Activated T-helper 2 cell treated with anti-CD3 and anti-CD28 coated beads, Interferon-gamma antibody, Interleukin-2, Interleukin-4, amounts not matched to agents 10 μg/mL and 5 μg/mL and 100 μg/mL, durations not matched to agents 14 hours and 24 hours and 36 hours (primary cell): ENCODE measurements at places on chromosomes 3 and 15. TPM values are rescaled to one million over a fixed set of nuclear protein-coding genes. Genes with fewer than 3 reads are reported as not detected.

PRICKLE2 gene
- total RNA-seq: not detected in 2 replicates

EFHB gene
- total RNA-seq: 0.94 TPM in 1 of 2 replicates, not detected in the other

CHRNB4 gene
- total RNA-seq: not detected in 2 replicates

GASK1A gene
- not detected in 2 replicates for total RNA-seq

LIPC gene
- total RNA-seq: 1.1 and 1.7 TPM in 2 replicates

C3orf62 gene
- total RNA-seq: 7.7 and 7.8 TPM in 2 replicates

DPPA2 gene
- not detected in 2 replicates for total RNA-seq

RPL29 gene
- total RNA-seq: 1,666 and 1,693 TPM in 2 replicates

TM4SF18 gene
- total RNA-seq: not detected in 2 replicates

DNA sequence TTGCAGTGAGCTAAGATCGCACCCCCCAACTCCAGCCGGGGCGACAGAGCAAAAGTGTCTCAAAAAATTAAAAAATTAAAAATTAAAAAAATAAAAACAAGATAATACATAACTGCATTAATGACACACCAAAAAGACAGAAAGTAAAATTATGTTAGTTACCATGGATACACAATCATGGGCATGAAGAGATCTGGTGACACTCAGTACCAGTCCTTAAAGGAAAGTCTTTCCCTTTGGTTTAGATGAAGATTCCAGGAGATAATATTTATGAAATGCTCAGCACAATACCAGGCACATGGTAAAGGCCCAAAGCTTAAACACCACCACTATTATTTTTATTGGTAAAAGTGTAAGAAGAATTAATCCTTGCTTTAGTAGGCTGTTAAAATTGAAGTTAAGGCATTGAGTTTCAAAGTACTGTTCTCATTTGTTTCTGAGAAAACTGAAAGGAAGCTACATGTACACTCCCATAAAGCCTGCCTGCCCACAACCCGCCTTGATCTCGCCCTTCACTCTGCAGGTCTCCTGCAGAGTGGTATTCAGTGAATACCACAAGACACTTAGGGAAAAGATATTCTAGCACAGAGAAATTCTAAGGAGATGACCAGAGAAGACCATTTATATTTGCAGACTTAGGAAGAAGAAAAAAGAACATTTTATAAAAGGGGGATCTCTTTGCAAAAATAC, 52.3 kb downstream of the SUCLG2 start:
- peaks cover 63% of the 10 kb centered on the region for H3K36me3 ChIP-seq
- H3K4me1 ChIP-seq: peaks cover 48% of the 10 kb centered on the region
- peak overlapping the region; percentile 51 for H3K4me3 ChIP-seq
- DNase-seq: no peak

- H3K36me3 ChIP-seq: no peaks in the 10 kb centered on the region
- no peak overlapping the region for H3K4me3 ChIP-seq
- no peak overlapping the region for H3K27ac ChIP-seq
- H3K27me3 ChIP-seq: peaks cover 46% of the 10 kb centered on the region
Measured at GRCh38 chr15:70152070-70152480, 54.4 kb upstream of the TLE3 start.

DNA sequence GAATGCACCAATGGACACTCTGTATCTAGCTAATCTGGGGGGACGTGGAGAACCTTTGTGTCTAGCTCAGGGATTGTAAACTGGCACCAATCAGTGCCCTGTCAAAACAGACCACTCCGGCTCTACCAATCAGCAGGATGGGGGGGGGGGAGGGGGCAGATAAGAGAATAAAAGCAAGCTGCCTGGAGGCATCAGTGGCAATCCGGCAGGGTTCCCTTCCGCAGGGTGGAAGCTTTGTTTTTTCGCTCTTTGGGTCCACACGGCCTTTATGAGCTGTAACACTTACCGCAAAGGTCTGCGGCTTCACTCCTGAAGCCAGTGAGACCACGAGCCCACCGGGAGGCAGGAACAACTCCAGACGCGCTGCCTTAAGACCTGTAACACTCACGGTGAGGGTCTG, 827.1 kb downstream of the PLOD2 start:
- H3K4me3 ChIP-seq: no peak overlapping the region
- no peak overlapping the region for H3K27ac ChIP-seq

DNA sequence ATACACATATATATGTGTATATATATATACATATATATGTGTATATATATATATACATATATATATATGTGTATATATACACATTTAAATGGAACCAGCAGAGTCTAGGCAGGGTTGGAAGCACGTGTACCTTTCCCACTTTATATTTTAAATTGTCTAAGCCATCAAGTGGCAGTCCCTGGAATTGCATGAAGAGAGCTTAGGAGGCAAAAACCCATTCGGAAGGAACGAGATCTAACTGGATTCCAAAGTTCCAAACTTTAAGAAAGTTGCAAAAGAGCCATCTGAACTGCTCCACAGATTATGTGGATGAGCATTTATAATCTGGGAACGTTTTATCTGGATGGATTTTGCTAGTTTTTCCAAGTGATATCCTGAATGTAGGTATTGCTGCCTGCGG, 186.5 kb downstream of the FOXP1 start:
- H3K4me1 ChIP-seq: peaks cover 47% of the 10 kb centered on the region
- H3K27me3 ChIP-seq: peaks cover 10% of the 10 kb centered on the region
- H3K36me3 ChIP-seq: peaks cover 3% of the 10 kb centered on the region
- no peak overlapping the region for H3K4me3 ChIP-seq
- no peak for DNase-seq

- H3K4me1 ChIP-seq: peaks cover 51% of the 10 kb centered on the region
- H3K4me3 ChIP-seq: peak overlapping the region; percentile 34
- DNase-seq: no peak
- no peaks in the 10 kb centered on the region for H3K27me3 ChIP-seq
Measured at GRCh38 chr15:92821491-92822116, 78.5 kb upstream of the CHD2 start.

DNA sequence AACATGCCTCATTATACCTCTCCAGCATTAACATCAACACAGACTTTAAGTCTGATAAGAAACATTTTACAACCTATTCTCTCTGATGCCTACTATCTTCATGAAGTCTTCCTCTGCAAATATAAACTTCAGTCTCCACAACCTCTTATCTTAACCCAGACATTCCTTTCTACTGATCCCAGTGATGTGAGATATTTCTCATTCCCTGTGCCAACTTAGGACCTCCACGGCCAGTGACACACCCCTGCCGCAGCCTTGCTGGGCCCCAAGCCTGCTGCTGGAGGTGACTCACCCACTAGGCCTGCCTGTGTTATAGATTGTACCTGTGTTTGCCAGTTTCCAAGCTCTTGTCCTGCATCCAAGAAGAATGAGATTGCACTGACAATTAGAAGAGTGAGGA, 734.5 kb upstream of the CADM2 start:
- no peaks in the 10 kb centered on the region for H3K36me3 ChIP-seq
- H3K4me3 ChIP-seq: no peak overlapping the region
- no peaks in the 10 kb centered on the region for H3K27me3 ChIP-seq
- H3K27ac ChIP-seq: no peak overlapping the region
- no peaks in the 10 kb centered on the region for H3K4me1 ChIP-seq

DNA sequence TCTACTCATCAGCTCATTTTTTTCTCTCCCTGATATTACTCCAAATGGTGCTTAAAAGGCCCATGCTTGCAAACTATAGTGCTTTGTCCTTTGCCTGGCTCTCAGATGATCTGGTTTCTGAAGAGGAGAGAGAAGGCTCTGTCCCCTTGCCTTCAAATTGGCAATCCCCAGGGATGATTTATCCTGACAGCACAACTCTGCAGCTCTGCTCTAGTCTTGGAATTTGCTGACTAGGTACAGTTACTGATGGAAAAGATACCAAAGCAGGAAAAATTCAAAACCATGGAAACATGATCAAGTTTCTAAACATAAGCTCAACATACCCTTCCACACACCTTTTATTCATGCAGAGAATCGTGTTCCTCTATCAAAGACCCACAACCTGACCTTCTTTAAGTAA, 106.7 kb upstream of the CADPS start:
- no peaks in the 10 kb centered on the region for H3K4me1 ChIP-seq
- no peak for DNase-seq
- H3K36me3 ChIP-seq: no peaks in the 10 kb centered on the region
- H3K27me3 ChIP-seq: no peaks in the 10 kb centered on the region
- H3K27ac ChIP-seq: no peak overlapping the region

DNA sequence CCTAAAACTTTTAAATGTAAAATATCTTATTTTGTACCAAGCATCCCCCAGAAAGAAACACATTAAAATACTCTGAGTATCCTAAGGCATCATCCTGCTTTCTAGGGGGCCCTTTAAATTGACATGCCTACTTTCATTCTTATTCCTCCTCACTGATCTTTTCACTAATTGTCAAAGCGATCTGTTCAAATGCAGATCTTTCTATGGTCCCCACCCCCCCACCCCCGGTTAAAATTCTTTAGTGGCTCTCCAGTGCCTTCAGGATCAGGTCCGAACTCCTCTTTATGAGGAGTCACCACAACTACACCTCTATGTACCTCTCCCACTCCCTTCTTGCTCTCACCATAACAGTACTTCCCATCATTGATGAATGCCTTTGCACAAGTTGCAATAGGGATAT, 19.2 kb upstream of the TFDP2 start:
- H3K4me3 ChIP-seq: no peak overlapping the region
- no peaks in the 10 kb centered on the region for H3K4me1 ChIP-seq
- no peak for DNase-seq
- H3K27me3 ChIP-seq: no peaks in the 10 kb centered on the region

DNA sequence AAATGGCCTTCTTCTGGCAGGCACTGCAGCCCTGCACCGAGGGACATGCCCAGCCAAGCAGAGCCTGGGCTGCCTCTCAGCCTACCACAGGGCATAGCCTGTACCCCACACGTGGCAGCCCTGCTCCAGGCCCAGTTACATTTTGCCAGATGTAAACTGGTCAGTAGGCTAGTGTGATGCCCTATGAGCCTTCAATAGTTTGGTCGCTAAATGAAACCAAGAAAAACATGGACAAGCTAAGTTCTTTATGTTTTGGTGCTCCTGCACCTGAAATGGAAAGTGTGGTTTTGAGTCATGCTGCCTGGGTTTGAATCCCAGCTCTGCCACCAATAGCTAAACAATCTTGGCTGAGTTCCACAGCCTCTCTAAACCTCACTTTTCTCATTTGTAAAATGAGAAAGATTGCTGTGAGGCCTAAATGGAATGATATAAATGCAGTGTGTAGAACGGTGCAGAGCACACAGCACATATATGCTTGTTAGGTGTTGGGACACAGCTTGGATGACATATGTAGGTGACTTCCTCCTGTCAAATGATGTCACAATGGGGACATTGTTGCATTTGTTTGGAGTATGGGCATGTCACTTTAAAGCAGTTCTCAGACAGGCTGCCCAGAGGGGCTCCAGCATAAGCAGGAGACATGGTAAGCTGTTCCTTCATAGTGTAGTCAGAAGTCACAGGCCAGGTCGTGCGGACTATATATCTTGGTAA, 57.4 kb downstream of the ZBTB38 start:
- no peaks in the 10 kb centered on the region for H3K27me3 ChIP-seq
- H3K4me1 ChIP-seq: peaks cover 12% of the 10 kb centered on the region
- DNase-seq: no peak
- H3K4me3 ChIP-seq: no peak overlapping the region
- no peaks in the 10 kb centered on the region for H3K36me3 ChIP-seq

DNA sequence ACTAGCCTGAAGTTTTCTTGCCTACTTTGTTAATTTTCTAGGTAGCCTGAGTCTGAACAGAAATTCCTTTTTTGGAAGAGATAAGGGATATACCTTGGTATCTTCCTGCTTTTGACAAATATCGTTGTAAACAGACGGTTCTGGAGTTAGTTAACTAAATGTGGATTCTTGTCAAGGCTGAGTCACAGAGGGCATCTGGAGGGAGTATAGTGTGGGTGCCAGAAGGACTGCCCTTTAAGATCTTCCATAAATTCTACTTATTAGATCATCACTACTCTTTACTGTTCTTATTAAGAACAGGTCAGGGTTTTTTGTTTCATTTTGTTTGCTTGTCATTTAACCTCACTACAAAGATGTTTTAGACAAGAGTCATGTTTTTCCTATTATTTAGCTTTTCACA, 125.3 kb upstream of the SKOR1 start:
- DNase-seq: no peak
- no peaks in the 10 kb centered on the region for H3K4me1 ChIP-seq
- no peak overlapping the region for H3K27ac ChIP-seq
- no peak overlapping the region for H3K4me3 ChIP-seq

DNA sequence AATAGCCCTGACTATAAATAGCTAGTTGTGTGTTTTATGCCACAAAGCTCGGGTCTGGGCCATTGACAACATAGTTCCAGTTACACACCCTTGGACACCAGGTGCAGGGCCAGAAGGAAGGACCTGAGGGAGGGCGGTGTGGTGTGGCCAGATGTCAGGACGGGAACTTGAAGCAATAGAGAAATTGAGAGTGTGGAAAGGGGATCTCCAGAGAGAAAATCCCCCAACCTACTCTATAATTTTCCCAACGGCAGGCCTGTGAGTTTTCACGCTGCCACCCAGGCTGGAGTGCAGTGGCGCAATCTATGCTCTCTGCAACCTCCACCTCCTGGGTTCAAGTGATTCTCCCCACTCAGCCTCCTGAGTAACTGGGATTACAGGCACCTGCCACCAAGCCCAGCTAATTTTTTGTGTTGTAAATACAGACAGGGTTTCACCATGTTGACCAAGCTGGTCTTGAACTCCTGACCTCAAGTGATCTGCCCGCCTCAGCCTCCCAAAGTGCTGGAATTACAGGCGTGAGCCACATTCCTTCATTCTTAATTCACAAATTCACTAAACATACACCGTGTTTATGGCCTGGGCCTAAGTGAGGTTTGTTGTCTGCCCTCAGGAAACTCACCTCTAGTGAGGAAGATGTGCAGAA, 70.8 kb upstream of the KLF13 start:
- peaks cover 19% of the 10 kb centered on the region for H3K4me1 ChIP-seq
- no peak for DNase-seq
- peaks cover 17% of the 10 kb centered on the region for H3K27me3 ChIP-seq
- no peak overlapping the region for H3K4me3 ChIP-seq
- no peak overlapping the region for H3K27ac ChIP-seq

GRCh38 chr3:138786788-138787271, 47.9 kb downstream of the PIK3CB start:
- no peaks in the 10 kb centered on the region for H3K27me3 ChIP-seq
- H3K4me3 ChIP-seq: no peak overlapping the region
- peaks cover 21% of the 10 kb centered on the region for H3K36me3 ChIP-seq
- peaks cover 19% of the 10 kb centered on the region for H3K4me1 ChIP-seq
- no peak for DNase-seq
